Large intestine (tissue), 12 donors: ENCODE measurements at places on chromosomes 3 and 15. TPM values are rescaled to one million over a fixed set of nuclear protein-coding genes. Genes with fewer than 3 reads are reported as not detected.

The CD47 gene
- polyA plus RNA-seq, result 86.7 TPM

The PGBD4 gene
- 1.9 TPM for polyA plus RNA-seq

The NTRK3 gene
- 3.1 TPM for polyA plus RNA-seq

The CP gene
- polyA plus RNA-seq, result 0.57 TPM

The GPR15 gene
- polyA plus RNA-seq, result 0.24 TPM

The CASR gene
- 1.9 TPM for polyA plus RNA-seq

DNA sequence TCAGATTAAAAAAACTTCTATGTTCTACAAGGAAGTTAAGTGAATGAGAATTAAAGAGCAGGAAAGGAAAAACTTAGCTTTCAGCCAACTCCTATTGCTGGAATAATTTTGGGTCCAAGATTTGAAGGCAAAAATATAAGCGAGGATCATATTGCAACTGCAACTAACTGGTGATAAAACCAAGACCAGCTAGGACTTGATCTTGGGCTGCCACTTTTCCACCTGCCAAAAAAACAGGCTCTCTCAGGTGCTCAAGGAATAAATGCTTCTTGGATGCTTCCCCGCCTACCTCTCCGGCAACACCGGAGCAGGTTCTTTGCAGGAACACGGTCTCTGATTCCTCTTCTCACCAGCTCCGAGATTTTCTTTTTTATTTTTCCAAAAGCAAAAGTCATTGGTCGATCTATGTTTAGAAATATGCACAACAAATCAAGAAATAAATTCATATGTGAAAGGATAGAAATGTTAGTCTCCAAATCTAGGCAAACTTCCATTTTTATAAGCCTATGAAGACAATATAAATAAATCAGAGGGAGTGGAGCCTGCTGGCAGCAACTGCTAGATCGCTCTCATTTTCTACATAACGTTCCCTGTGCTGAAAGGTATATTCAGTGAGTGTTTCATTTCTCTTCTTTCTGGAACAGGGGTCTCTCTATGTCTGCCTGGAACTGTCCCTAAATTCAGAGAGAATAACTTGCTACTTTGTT is 241.9 kb downstream of the NTRK3 start:
- H3K36me3 ChIP-seq, result no peaks in the 10 kb centered on the region
- DNase-seq, result no peak
- no peak overlapping the region for H3K4me3 ChIP-seq
- no peak overlapping the region for H3K27ac ChIP-seq
- H3K27me3 ChIP-seq, result no peaks in the 10 kb centered on the region
- H3K4me1 ChIP-seq, result no peaks in the 10 kb centered on the region

DNA sequence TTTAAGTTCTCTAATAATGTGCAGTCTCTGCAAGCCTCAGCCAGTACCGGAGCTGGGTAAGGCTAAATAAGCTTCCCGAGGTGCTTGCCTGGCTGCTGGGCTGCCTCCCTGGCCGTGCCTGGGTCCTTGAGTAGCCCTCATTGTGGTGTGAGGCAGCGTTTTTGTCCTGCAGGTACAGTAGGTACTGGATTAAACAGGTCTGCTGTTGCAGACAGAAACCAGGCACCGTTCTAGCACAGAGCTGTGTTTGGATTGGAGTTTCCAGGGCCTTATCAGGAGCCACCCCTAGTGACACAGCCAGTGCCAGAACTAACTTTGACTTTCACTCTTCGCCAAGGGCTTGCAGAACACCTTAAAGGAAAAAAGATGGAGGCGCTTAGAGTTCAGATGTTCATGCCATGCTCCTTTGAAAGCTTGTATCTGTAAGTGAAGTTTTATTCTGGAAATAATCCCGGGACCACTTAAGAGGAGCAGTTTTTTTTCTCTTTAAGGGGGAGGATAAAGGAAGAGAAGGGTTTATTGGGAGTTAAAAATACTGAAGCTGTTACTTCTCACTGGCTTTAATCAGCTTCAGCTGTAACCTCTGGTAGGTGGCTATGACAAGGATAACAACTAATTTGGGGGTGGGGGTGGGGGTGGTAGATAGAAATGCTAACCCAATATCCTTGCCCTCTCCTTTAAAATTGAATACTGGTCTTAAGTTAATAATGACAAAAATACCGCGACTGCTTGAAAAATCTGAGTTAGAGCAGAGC is 126.8 kb downstream of the MITF start:
- H3K27ac ChIP-seq, result peak overlapping the region; percentile 12
- no peak for DNase-seq
- no peaks in the 10 kb centered on the region for H3K27me3 ChIP-seq
- no peaks in the 10 kb centered on the region for H3K36me3 ChIP-seq
- no peak overlapping the region for H3K4me3 ChIP-seq

DNA sequence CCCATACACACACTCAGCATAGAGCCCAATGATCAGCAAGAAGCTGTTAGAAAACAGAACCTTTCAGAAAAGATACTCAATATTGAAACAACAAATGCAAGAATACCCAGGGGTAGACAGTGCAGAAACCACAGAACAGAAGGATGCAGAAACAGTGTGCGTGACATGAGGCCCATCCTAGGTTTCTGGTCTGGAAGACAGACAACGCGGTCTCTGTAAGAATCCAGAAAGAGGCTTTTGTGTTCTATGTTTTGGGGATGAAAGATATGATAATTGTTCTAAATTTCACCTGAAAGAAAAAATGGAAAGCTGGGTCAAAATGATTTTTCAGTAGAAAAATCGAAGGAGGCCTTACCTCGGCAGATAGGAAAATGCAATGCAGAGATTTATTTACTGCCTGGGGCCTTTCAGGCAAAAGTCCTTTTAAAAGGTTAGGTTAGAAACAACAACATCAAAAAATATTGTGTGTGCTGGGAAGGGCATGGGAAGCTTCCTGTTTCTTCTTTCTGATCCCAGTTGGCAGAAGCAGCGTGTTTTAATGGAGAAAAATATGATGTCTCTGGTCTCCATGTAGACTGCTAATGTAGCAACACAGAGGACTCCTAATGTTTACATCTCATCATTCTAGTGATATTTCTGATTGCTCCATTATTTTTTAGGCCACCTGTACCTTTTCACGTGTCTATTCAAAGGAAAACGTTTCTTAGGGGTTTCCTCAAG is 17.0 kb downstream of the SYNM start:
- H3K4me1 ChIP-seq, result peaks cover 18% of the 10 kb centered on the region
- H3K27ac ChIP-seq, result no peak overlapping the region
- H3K36me3 ChIP-seq, result no peaks in the 10 kb centered on the region
- no peak for DNase-seq
- H3K4me3 ChIP-seq, result no peak overlapping the region

GRCh38 chr3:117252208-117252607 is 542.6 kb downstream of the TUSC7 start:
- H3K27ac ChIP-seq, result no peak overlapping the region
- H3K27me3 ChIP-seq, result no peaks in the 10 kb centered on the region
- H3K4me1 ChIP-seq, result no peaks in the 10 kb centered on the region
- no peak for DNase-seq
- H3K4me3 ChIP-seq, result no peak overlapping the region

GRCh38 chr3:185737020-185737419 is 87.8 kb downstream of the IGF2BP2 start:
- no peaks in the 10 kb centered on the region for H3K36me3 ChIP-seq
- no peak overlapping the region for H3K27ac ChIP-seq
- H3K4me1 ChIP-seq, result peaks cover 4% of the 10 kb centered on the region
- H3K4me3 ChIP-seq, result no peak overlapping the region
- no peaks in the 10 kb centered on the region for H3K27me3 ChIP-seq

- no peaks in the 10 kb centered on the region for H3K36me3 ChIP-seq
- H3K4me3 ChIP-seq, result no peak overlapping the region
- no peaks in the 10 kb centered on the region for H3K4me1 ChIP-seq
- no peaks in the 10 kb centered on the region for H3K27me3 ChIP-seq
- no peak overlapping the region for H3K27ac ChIP-seq
- DNase-seq, result no peak
Measured at GRCh38 chr3:14388201-14388600, 14.2 kb upstream of the SLC6A6 start.

GRCh38 chr15:101088788-101089578 is 162.9 kb downstream of the CHSY1 start:
- peaks cover 10% of the 10 kb centered on the region for H3K4me1 ChIP-seq
- no peak overlapping the region for H3K27ac ChIP-seq
- H3K36me3 ChIP-seq, result no peaks in the 10 kb centered on the region
- H3K4me3 ChIP-seq, result peak overlapping the region; percentile 21
- no peak for DNase-seq

DNA sequence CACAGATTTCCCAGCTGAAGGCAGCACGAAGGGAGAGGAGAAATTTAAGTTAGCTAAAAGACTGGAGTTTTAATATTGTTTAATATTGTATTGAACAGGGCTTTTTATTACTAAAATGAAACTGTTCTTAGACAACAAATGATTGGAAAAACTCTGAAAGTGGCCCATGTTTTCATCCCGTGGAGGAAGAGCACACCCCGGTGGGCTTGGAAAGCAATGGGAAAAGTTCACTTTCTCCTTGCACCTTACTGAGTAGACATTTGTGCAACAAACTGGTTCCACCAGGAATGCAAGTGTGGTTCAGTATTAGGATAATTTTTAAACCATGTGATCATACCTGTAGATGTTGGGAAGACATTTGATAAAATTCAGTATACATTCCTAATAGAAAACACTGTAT is 8.2 kb upstream of the ESYT3 start:
- H3K4me3 ChIP-seq, result no peak overlapping the region
- no peak overlapping the region for H3K27ac ChIP-seq
- no peaks in the 10 kb centered on the region for H3K36me3 ChIP-seq
- no peak for DNase-seq
- peaks cover 7% of the 10 kb centered on the region for H3K27me3 ChIP-seq

- H3K36me3 ChIP-seq, result no peaks in the 10 kb centered on the region
- DNase-seq, result no peak
- H3K27ac ChIP-seq, result no peak overlapping the region
- peaks cover 29% of the 10 kb centered on the region for H3K4me1 ChIP-seq
- no peaks in the 10 kb centered on the region for H3K27me3 ChIP-seq
- no peak overlapping the region for H3K4me3 ChIP-seq
Measured at GRCh38 chr15:29669823-29670222, 152.4 kb downstream of the TJP1 start.

DNA sequence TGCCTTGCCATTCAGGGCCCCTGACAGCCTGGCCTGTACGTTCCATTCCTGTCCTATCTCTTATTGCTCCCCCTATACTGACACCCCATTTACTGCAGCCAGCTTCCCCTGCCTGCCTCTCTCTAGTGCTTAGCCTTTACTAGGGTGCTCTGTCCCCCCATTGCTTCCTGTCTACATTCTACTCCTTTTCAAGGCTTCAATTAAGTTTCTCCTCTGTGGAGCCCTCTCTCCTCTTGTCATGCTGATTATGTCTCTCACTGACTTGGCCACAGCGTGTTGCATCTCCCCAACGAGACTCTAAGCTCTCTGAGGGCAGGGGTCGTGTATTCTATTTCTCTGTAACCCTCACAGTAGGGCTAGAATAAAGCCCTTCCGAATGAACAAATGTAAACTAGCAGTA is 185.2 kb downstream of the RPLP1 start:
- no peak overlapping the region for H3K27ac ChIP-seq
- H3K27me3 ChIP-seq, result peaks cover 25% of the 10 kb centered on the region
- H3K4me3 ChIP-seq, result no peak overlapping the region
- H3K4me1 ChIP-seq, result no peaks in the 10 kb centered on the region

GRCh38 chr15:59170295-59171066 is 36.2 kb upstream of the LDHAL6B start:
- H3K27ac ChIP-seq, result peak overlapping the region; percentile 46
- peaks cover 40% of the 10 kb centered on the region for H3K36me3 ChIP-seq
- H3K27me3 ChIP-seq, result no peaks in the 10 kb centered on the region
- no peak overlapping the region for H3K4me3 ChIP-seq

GRCh38 chr15:92121047-92121446 is 267.5 kb downstream of the SLCO3A1 start:
- H3K27me3 ChIP-seq, result no peaks in the 10 kb centered on the region
- no peak overlapping the region for H3K4me3 ChIP-seq
- no peaks in the 10 kb centered on the region for H3K4me1 ChIP-seq

DNA sequence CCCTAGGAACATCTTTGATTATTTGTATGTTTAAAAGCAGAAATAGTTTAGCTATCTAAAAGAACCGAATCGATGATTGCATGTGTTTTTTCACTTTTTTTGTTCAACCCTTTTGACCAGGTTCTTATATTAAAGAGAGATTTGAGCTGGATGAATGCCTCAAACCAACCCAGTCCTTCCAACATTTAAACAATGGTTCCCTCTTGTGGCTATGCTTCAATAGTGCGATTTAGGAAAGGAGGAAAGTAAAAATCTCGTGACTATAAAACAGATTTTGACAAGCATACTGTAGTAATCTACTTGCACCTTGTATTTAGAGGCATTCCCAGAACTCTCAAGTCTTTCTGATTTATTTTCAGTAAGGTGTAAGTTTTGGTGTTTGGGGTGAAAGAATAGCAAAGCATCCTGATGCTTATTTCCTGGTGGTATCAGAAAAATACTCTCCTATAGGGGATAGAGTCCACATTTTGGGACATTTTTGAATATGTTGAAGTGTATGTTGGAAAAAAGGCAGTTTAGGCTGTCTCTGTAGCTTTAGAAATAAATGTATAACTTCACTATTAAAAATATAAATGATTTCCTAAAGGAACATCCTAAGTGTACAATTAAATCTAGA is 159.6 kb upstream of the KCNH8 start:
- no peaks in the 10 kb centered on the region for H3K36me3 ChIP-seq
- no peak for DNase-seq
- H3K4me3 ChIP-seq, result no peak overlapping the region
- no peaks in the 10 kb centered on the region for H3K27me3 ChIP-seq
- no peak overlapping the region for H3K27ac ChIP-seq

- no peaks in the 10 kb centered on the region for H3K27me3 ChIP-seq
- DNase-seq, result no peak
- H3K27ac ChIP-seq, result no peak overlapping the region
- no peaks in the 10 kb centered on the region for H3K36me3 ChIP-seq
- no peaks in the 10 kb centered on the region for H3K4me1 ChIP-seq
- no peak overlapping the region for H3K4me3 ChIP-seq
Measured at GRCh38 chr3:33789183-33789954, 9.1 kb upstream of the PDCD6IP start.

GRCh38 chr3:99965681-99966408 is 148.2 kb downstream of the CMSS1 start:
- peak; percentile 37 for DNase-seq
- no peak overlapping the region for H3K4me3 ChIP-seq
- H3K4me1 ChIP-seq, result peaks cover 14% of the 10 kb centered on the region
- H3K27ac ChIP-seq, result peak overlapping the region; percentile 64
- H3K27me3 ChIP-seq, result no peaks in the 10 kb centered on the region
- no peaks in the 10 kb centered on the region for H3K36me3 ChIP-seq

GRCh38 chr3:73874606-73875369 is 250.0 kb upstream of the PDZRN3 start:
- H3K4me3 ChIP-seq, result no peak overlapping the region
- no peaks in the 10 kb centered on the region for H3K4me1 ChIP-seq
- no peaks in the 10 kb centered on the region for H3K27me3 ChIP-seq
- H3K36me3 ChIP-seq, result no peaks in the 10 kb centered on the region
- DNase-seq, result no peak
- no peak overlapping the region for H3K27ac ChIP-seq

GRCh38 chr3:52299879-52300611 is 12.4 kb downstream of the GLYCTK start:
- no peaks in the 10 kb centered on the region for H3K27me3 ChIP-seq
- peaks cover 11% of the 10 kb centered on the region for H3K36me3 ChIP-seq
- DNase-seq, result peak; percentile 68
- peaks cover 53% of the 10 kb centered on the region for H3K4me1 ChIP-seq

GRCh38 chr15:97479957-97480356 is 480.5 kb upstream of the ARRDC4 start:
- no peaks in the 10 kb centered on the region for H3K4me1 ChIP-seq
- no peaks in the 10 kb centered on the region for H3K36me3 ChIP-seq
- H3K27ac ChIP-seq, result no peak overlapping the region
- no peaks in the 10 kb centered on the region for H3K27me3 ChIP-seq
